Activated CD8-positive, alpha-beta memory T cell treated with anti-CD3 and anti-CD28 coated beads, Interleukin-2, amount 50 U/mL, for 48 hours (primary cell): ENCODE measurements at places on chromosomes 4 and X.

- DNase-seq = no peak
Measured at GRCh38 chr4:47106561-47106960, 75.2 kb downstream of the GABRB1 start.

DNA sequence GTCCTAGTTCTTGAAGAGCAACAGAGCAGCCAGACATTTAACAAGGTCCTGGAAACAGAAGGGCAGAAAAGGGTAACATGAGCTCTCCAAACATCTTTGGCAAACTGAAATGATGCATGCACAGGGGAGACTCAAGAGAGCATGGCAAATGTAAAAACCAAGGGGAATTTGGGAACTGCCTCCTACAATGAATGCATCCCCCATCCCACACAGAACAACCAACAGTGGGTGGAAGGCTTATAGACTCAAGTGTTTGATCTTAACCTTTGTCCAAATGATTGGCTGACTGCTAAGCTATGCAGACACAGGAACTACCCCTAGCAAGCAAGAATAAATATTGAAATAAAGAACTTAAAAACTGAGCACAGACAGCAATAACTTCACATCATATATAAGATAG is 74.4 kb downstream of the CENPC start:
- DNase-seq = no peak

DNA sequence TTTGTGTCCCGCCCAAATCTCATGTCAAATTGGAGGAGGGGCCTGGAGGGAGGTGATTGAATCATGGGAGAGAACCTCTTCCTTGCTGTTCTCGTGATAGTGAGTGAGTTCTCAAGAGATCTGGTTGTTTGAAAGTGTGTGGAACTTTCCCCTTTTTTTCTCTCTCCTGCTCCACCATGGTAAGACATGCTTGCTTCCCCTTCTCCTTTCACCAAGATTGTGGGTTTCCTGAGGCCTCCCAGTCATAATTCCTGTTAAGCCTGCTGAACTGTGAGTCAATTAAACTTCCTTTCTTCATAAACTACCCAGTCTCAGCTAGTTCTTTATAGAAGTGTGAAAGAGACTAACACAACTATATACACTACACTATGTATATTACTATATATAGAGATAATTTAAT is 697.8 kb upstream of the HS3ST1 start:
- no peak for DNase-seq

DNA sequence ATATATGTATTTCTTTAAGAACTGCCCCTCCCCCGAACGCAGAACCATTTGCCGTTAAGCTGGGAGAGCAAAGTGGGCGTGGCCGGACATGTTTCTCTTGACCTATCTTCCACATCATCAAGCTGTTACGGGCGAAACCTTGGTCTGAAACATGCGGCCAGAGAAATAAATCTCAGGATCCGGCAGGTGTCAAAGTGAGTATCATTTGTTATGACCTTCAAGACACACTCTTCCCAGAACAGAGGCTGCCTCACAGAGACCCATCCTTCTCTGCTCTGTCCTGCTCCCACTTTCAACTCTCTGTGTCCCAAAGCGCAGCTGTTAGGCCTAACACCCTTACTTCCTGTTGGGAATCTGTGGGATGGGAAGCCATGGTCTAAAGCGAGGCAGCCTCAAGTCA is at the start of gene MAGEB18:
MAGEB18 (plus strand) TSS at position 70 of the 400 bp plus-strand sequence. CDS start 643 bp downstream, outside the sequence.
- DNase-seq = no peak

DNA sequence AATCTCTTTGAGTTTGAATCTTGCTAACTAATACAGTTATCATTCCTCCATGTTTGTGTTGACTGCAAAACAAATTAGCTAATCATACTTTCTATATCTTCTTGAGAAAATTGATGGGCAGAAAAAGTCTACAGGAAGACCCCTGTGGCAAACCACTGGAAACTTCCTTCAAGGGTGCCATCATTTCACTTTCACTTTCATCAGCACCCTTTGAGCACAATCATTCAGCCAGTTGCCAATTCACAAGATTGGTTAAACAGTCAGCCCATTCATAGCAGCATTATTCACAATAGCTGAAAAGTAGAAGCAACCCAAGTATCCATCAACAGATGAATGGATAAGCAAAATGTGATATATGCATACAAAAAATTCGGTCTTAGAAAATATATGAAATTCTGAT is 101.5 kb downstream of the CCDC160 start:
- DNase-seq = no peak

DNA sequence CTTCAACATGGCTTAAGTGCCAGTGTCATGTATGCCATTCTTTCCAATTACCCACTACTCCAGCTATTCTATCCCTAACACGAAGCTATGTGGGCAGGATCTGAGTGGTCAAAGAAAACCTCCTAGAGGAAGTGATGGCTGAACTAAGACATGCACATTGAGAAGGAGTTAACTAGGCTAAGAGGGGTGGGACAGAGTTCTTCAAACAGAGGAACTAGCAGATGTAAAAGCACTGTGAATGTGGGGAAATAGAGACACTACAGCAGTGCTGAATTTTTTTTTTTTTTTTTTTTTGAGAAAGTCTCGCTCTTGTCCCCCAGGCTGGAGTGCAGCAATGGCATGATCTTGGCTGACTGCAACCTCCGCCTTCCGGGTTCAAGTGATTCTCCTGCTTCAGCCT is 6.2 kb downstream of the JCHAIN start:
- DNase-seq = no peak

- DNase-seq = no peak
Measured at GRCh38 chr4:123587983-123588494, 191.4 kb downstream of the SPRY1 start.

DNA sequence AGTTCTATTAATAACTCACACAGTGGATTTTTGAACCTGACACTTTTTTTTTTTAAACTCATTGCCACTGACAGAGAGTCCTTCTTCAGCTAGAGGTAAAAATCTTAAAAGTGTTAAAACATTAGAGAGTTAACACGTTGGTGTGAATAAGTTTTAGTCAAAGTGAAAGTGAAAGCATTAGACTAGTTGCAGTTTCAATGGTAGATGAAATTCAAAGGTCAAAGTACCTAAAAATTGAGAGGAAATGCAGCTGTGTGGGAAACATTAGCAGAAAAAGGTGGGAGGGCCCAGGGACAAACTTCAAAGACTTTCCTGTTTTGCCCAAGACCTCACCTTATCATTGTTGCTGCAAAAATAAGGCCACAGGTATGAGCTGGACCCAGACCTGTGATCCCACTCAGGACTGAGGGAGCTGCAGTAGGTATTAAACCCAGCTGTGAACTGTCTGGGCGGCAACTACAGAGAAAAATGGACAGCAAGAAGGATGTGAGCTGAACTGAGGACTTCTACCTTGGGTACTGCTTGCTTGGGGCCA is 17.6 kb upstream of the GABRA4 start:
- no peak for DNase-seq

- no peak for DNase-seq
Measured at GRCh38 chr4:185463541-185463940, 8.0 kb downstream of the CCDC110 start.

DNA sequence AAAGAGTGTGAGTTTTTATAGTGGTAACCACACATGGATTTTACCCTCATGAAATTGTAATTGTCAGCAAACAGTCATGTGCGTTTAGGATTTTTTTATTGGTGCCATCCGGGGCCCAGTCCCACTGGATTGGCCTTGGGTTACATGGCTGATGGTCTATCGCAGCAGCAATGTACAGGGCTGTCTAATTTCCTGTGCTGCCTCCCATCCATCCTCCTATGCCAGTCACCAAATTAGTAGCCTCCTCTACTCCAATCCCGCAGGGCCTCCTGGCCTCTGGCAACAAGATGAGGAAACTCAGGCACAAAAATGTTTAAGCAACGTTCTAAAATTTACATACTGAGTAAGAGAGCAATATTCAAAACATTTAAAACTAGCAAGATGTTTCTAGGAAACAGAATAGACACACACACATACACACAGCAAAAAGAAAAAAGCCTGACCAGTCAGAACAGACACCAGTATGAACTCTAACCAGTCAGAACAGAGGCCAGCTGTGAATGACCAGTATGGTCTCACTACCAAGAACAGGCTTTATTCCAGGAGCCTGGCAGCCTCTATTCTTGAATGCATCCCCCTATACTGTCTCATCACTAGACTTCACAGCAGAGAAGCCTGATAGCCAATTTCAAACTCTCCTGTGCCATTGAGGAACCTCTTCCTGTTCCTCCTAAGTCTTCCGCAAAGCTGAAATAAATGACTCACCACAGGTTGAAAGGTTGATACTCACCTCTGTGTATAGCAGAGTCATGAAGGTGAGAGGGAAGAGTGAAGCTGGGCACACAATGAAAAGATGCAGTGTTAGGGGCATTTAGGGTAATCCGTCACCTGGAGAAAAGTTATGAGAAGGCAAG is 42.6 kb downstream of the CHRNA9 start:
- no peak for DNase-seq

DNA sequence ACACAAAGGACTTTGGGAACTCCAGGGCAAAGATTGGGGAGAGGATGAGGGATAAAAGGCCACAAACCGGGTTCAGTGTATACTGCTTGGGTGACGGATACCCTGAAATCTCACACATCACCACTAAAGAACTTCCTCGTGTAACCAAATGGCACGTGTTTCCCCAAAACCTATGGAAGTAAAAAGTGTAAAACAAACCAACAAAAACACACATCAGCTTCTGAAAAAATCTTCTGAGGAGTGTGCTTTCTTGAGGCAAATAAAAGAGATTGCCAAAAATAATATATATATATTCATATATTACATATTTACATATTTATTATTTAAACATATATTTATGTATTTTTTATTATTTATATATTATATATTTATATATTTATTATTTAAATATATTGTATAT is 3.9 kb downstream of the P2RY8 start:
- DNase-seq = no peak

DNA sequence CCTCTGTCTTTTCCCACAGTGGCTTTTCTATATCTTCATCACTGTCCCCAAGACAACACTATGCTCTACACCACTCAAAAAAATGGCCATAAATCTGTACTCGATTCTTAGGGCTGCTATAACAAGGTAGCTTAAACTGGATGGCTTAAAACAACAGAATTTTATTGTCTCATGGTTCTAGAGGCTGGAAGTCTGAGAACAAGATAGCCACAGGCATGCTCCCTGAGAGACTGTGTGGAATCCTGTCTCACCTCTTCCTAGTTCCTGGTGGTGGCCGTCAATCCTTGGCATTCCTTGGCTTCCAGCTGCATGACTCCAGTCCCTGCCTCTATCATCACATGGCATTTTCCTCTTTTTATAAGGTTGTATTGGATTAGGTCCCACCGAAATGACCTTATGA is 70.7 kb upstream of the DCLK2 start:
- no peak for DNase-seq

- DNase-seq = no peak
Measured at GRCh38 chr4:24668956-24669355, 84.6 kb upstream of the DHX15 start.

DNA sequence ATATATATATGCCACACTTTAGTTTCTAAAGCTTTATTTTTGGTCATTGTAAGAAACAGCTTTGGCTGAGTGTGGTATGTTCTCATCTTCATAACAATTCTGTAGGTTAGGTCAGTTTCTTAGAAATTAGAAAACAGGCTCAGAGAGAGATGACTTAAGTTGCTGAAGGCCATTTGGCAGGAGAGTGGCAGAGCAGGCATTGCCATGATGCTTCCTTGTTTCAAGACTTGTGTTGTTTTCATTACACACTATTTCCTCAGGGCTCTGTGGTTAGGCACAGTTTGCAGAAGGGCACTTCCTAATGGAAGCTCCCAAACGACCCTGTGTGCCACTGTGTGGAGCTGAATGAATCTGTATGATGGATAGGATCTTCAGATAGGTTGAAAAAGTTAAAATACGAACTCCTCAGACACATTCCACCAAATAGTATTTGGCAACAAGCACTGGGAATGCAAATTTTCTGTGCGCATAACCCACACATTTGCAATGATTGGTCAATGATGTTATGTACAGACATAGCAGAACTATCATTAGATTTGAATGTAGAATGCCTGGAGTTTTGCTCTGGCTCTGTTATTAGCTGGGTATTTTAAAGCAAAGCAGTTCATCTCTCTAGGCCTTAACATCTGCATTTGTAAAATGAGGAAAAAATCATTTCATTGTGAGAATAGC is 274.3 kb upstream of the HS3ST1 start:
- DNase-seq = no peak

GRCh38 chr4:41814565-41814964 is 66.0 kb upstream of the PHOX2B start:
- no peak for DNase-seq

DNA sequence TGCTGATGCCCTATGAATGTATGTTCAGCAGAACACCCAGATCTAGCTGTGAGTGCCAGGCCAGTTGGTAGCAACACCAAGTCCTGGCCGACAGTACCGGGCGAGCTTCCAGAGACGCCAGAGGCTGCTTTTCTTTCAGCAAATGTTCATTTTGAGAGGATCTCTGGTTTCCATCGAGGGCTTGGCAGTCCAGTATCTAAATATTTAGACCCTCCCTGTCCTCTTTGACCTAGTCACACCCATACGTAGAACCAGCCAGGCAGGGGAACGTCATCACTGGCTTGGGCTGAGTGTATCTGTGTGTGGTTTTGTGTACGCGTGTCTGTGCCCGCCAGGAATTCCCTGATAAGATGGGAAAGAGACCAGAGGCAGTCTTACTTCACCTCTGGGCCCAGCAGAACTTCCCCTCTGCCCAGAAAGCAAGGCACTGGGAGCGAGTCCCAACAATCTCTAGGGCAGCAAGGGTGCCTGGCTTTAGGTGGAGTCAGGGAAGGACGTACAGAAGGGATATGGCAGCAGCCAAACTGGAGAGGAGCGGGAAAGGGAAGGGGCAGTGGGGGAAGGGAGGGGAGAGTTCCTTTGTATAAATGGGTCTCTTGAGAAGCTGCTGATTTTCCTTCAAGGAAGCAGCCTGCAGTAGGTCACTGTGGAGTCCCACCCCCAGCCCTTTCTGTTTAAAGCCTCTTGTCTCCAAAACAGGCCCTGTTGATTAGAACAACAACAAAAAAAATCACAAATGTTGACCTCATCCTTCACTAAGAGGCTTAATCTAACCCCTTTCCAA is 15.0 kb upstream of the ELF4 start:
- DNase-seq = no peak

GRCh38 chr4:38603652-38604051 is 60.3 kb upstream of the KLF3 start:
- DNase-seq = peak; percentile 30

GRCh38 chr4:33088713-33089112 is 2368.5 kb downstream of the PCDH7 start:
- DNase-seq = no peak

DNA sequence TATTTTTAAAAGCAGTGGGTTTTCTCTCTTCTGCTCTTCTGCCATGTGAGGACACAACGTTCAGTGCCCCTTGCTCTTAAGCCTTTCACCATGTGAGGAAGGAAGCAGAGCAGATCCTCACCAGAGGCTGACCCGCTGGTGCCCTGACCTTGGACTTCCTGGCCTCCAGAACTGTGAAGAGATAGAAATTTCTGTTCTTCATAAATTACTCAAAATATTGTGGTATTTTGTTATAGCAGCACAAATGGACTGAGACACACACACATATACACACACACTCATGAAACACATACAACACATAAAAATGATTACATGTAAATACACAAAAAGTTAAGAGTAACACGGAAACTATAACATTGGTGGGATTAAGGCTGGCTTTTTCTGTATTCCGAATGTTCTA is 244.8 kb upstream of the NOCT start:
- DNase-seq = no peak
